NK-92 treated with Interleukin-12 subunit alpha and Interleukin-12 subunit beta, amount 100 ng/mL, for 24 hours (cell line): ENCODE measurements at places on chromosomes 3 and 15.

DNA sequence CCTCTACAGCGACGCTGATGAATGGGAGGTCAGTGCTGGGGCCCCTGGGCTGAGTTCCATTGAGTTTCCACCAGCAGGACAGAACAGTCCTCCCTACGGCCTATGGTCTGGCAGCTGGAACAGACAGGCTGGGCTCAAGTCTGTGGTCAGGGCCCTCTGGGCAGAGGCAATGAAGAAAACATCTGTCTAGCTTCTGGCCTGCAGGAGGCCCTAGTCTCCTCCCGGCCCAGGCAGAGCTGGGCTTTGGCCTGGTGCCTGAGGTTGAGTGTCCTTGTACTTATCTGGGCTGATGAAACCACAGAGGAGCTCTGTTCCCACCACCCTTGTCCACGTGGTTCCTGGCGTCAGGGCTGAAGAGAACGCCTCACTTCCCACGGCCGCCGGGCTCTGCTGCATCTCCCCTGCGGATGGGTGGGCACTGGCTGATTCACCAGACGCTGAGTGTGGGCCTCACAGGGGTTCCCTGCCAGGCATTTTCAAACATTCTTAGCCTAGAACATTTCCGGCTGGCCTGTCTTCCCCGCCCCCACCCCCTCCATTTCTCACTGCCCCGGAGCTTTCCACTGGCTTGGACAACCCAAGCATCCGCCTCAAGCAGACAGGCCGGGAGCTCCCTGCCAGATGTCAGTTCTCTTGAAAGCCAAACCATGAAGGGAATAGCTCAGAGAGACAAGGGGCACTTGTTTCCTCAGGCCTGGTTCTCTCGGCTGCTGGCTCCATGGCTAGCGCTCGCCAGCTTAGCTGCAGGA lies 20.3 kb downstream of the PPCDC start:
- peak; percentile 90 for DNase-seq

DNA sequence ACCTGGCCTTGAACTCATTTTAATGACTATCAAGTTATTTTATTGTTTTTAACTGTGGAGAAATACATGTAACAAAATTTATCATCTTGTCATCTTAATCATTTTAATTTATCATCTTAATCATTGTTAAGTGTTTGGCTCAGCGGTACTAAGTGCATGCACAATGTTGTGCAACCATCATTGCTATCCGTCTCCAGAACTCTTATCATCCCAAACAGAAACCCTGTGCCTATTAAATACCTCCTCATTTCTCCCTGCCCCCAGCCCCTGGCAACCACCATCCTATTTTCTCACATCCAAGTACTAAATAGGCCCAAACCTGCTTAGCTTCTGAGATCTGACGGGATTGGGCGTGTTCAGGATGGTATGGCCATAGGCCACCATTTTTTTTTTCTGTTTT lies 51.5 kb upstream of the UBP1 start:
- DNase-seq = no peak

DNA sequence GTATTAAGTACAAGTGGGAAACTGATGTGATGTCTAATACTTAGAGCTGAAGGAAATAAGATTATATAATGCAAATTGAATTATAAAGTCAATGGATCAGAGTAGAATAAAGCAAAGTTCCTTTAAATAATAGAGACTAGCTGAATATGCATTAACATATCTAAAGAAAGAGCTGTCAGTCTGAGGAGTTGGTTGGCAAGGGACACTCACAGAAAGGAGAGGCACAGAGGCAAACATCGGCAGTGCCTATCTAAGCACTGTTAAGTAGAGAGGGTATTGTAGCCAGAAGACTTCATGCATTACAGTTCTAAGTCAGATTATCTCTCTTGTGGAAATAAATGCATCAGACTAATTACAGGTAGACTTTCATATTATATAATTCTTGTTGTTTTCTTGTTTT lies 16.6 kb downstream of the NRG4 start:
- no peak for DNase-seq

GRCh38 chr15:52551762-52552161 lies 17.1 kb downstream of the ARPP19 start:
- no peak for DNase-seq

GRCh38 chr15:78540871-78541743 lies 863 bp downstream of the PSMA4 start:
- peak; percentile 22 for DNase-seq

GRCh38 chr3:63952248-63952594 lies 40.0 kb upstream of the SCAANT1 start:
- DNase-seq = no peak

- DNase-seq = no peak
Measured at GRCh38 chr3:169350228-169350627, 313.3 kb downstream of the MECOM start.

DNA sequence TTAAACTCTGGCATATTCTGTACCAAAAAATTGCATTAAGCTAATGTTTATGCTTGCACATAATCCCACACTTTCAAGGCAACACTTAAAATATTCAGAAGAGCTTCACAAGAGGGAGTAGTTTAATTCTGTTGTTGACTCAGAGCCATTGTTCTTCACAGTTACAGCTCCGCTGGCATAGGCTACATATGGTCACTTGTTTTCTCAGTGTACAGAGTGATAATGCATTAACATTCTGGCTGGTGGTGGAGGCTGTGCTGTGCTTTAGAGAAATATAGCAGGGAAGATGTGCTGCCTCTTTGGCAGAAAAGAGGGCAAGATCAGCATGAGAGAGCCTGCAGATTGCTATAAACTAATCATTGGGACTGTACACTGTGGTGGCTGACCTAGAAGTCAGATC lies 13.3 kb downstream of the NLGN1 start:
- DNase-seq = no peak

DNA sequence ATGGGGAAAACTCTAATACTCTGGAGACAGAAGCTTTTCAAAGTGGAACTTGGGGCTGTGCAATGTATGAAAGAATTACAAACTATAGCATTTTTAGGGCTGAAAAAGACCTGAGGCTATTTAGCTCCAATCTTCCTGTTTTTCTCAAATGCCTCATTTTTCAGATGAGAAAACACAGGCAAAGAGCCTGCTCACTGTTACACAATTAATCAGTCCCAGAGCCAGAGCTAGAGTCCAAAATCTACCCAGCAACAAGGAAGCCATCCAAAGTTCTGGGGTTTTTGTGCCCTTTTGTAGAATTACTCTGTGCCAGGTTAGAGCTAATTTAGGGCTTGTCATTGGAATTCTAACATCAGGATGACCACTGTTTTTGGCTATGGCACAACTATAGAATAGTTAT lies 45.5 kb downstream of the GPR149 start:
- no peak for DNase-seq

DNA sequence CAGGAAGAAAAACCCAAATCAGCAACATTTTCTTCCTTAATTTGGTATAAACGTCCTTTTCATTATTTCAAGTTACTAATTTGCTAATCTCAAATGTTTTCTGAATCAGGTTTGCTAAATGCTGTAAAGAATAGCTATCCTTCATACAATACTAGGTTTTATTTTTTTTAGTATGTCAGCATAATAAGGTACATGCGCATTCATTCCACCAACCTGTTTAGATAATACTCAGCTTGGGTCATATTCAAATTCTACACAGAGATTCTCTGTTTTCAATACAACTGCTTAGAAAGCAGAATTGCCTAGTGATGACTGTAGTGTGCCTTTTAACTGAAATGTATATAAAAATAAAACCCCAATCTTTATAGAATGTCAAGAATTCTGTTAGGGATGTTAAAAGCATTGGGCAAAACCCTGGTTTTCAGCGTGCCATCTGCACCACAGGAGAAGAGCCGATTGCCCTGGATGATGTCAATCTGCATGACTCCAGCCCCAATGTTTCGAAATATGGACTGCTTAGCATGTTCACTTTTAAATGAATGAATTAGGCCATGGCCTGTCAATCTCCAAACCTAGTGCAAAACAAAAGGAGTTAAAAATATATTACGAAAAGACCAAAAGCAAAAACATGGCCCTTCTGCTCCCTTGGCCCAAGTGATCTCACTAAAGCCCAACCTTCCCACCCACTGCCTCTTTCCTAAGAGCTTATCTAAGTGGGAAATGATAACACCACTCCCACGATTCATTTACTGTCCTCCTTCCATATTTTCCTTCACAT lies 107.4 kb downstream of the GLDN start:
- DNase-seq = no peak

DNA sequence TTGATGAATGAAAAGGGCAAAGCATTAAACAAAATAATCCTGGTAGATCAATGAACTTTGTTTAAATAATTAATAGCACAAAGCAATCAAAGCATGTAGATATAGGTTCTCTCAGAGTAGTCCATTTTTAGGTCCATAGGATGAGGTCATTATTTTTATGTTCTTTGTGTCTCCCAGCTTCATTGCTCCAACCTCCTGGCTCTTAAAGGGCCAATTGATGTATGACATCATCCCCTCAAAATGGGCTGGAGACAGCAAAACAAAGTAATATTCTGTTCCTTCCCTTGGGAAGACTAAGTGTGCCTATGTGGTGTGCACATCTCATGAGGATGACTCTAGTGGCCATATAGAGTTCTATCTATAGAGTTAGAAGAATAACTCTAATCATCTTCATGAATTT lies 49.5 kb downstream of the HMG20A start:
- DNase-seq = no peak

- no peak for DNase-seq
Measured at GRCh38 chr3:149506965-149507364, 32.5 kb downstream of the TM4SF4 start.

DNA sequence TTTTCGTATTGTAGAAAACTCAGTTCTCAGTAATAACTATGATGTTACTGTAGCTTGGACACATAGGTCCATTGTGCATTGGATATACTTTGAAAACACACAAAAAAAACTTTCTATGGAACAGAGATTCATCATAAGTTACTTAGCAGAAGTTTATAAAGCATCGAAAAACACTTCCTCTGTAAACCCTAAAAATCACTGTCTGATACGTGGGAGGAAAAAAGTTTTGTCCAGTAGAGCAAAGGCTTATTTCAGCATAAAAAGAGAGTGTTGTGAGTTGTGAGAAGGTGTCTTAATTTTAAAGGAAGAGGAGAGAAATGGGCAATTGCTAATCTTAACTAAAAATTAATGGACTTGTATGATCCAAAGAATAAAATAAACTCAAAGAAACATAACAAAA lies 64.8 kb downstream of the OSTN start:
- no peak for DNase-seq

DNA sequence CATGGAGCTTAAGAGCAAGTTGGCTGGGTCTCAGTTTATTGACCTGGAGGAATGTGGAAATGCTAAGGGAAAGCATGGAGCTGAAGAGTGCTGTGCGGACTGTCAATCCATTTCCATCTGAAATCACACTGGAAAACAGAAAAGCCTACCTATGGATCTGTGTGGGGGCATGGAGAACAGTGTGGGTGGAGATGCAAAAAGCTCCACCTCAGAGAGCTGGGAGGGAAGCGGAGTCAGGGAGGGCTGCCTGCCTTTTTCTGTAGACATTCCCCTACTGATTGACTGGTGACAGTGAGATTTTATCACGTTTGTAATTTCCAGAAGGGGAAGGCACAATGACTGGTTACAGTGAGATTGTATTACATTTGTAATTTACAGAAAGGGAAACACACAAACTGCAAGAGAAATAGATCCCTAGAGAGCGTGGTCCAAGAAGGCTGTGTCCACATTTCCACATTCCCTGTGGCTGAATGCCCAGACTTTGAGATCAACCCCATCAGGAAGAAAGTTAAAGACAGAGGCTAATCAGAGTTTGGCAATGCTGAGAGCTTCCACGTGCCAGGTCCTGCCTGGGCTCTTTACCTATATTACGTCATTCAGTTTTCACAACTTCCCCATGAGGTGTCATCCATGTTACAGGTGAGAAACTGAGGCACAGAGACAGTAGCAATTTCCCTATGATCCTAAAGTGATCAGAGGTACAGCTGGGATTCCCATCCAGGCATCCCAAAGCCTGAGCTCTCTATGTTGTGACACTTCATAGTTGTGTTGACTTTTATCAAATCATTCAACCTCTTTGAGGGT lies 67.7 kb upstream of the NSMCE3 start:
- no peak for DNase-seq

GRCh38 chr3:66469220-66469640 lies 31.6 kb downstream of the LRIG1 start:
- no peak for DNase-seq

DNA sequence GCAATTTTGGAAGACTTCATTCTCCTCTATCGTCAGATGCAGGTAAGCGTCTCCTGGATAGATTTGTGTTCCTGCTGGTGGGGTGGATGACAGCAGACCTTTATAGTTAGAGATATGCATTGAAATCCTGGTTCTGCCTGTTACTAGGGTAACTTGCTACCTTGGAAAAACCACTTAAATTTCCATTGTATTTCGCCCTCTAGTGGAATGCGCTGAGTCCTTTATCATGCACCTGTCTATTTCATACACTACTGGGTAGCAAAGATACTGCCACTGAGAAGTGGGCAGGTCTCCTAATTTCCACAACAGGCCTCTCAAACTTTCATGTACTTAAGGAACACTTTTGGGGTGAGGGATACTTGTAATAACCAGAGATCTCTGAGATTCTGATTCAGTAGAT lies 209.5 kb upstream of the SUCLG2 start:
- DNase-seq = no peak

- no peak for DNase-seq
Measured at GRCh38 chr15:44101944-44102343, 93.1 kb downstream of the FRMD5 start.

GRCh38 chr3:141811348-141811747 lies 48.1 kb downstream of the GRK7 start:
- no peak for DNase-seq

GRCh38 chr15:68749793-68750192 lies 70.9 kb downstream of the ANP32A start:
- DNase-seq = no peak

- no peak for DNase-seq
Measured at GRCh38 chr15:100537331-100537730, 8.6 kb upstream of the CERS3 start.

DNA sequence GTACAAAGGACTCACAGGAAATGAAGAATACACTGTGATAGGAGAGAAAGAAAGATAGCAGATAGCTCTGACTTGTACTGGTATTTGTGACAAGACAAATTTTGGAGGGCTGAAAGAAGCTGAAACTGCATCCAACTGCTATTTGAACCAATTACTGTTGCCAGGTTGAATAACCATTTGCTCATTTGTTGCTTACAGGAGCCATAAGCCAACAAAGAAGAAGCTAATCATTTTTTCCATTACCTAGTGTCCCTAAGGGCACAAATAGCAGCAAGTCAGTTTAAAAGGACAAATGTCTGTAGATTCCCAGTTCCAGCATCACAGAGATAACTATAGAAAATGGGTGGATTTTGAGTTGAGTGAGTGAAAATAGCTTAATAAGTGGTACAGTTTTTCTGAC lies 376.9 kb upstream of the ARPP21 start:
- no peak for DNase-seq
